ENCODE measurements at places on chromosomes 2 and 18. TPM values are rescaled to one million over a fixed set of nuclear protein-coding genes. Genes with fewer than 3 reads are reported as not detected.
A peak's percentile ranks its signal among the peaks of the same experiment; 100 is the strongest.

Gene SNORC
- total RNA-seq = 0.53 TPM

Gene PIEZO2
- total RNA-seq = 11.1 TPM

Gene SNED1
- 36.2 TPM for total RNA-seq

Gene TRABD2A
- 5.4 TPM for total RNA-seq

Gene MLPH
- total RNA-seq = 394 TPM

Gene CFAP65
- total RNA-seq = 7.6 TPM

Gene KCNE4
- 1.2 TPM for total RNA-seq

Gene UGT1A7
- total RNA-seq = not detected

DNA sequence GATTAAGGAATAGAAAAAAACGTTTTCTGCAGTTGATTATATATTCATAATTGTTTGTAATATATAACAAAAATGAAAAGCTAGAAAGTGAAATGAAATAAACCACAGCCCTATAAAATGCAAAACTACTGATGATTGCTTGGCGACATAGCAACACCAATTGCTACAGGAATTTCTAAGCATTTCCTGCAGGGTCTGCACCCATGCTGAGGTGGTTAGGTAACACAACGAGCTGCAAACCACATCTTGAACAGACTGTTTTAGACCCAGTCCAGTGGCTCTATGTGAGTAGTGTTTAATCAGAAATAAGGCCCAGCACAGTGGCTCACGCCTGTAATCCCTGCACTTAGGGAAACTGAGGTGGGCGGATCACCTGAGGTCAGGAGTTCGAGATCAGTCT is 17.2 kb upstream of the UGT1A9 start:
- no peaks in the 10 kb centered on the region for H3K36me3 ChIP-seq
- H3K4me3 ChIP-seq = no peak overlapping the region
- no peak overlapping the region for H3K27ac ChIP-seq
- H3K4me1 ChIP-seq = no peaks in the 10 kb centered on the region
- no peaks in the 10 kb centered on the region for H3K27me3 ChIP-seq

DNA sequence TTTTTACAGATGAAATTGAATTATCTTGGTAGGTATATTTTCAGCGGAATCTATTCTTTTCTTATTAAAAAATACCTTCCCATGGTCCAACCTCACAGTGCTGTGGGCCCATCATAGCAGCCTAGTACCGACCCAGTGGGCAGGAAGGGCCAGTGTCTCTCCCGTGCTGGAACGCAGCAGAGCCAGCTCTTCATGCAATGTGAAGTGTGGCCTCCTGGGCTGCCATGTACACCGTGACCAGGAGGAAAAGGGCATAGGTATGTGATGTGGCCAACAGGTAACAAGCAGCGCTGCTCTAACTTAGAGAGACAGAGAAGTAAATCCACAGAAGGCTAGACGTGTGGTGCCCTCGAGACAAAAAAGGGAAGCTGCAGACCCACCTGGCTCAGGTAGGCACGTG is 221.1 kb upstream of the SALL3 start:
- H3K36me3 ChIP-seq = no peaks in the 10 kb centered on the region
- H3K4me3 ChIP-seq = no peak overlapping the region
- no peaks in the 10 kb centered on the region for H3K27me3 ChIP-seq
- DNase-seq = no peak

DNA sequence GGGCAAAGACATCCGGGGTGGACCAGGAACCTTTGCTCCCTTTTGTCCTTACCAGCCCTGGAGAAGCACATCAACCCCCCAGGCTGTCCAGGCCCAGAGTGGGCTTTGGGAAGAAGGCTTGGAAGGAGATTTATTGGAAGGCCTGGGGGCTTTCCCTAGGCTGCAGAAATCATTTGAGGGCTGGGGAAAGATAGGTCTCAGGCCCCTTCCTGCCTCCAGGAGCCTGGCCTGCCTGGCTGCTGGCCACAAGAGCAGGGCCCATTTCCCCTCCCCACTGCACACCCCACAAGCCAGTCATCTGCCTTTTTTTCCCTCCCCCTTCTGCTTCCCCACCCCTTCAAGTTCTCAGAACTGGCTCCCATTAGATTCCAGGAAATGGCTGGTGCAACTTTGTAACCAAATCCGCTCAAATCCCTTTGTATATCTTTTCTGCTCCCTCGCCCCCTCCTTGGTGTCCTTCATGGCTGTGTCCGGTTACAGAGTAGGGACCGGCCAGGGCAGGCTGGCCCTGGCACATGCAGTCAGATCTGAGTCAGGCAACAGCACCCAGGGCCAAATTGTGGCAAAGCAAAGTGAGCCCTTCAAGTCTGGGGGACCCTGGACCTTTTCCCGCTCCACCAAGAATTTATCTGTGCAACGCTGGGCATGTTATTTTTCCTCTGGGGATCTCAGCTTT is 20.8 kb upstream of the TNP1 start:
- no peak overlapping the region for H3K27ac ChIP-seq
- DNase-seq = no peak
- H3K27me3 ChIP-seq = no peaks in the 10 kb centered on the region
- no peaks in the 10 kb centered on the region for H3K4me1 ChIP-seq
- no peaks in the 10 kb centered on the region for H3K36me3 ChIP-seq
- H3K4me3 ChIP-seq = no peak overlapping the region

GRCh38 chr18:34222307-34223163 is 2.2 kb downstream of the NOL4 start:
- H3K27ac ChIP-seq = no peak overlapping the region
- peaks cover 52% of the 10 kb centered on the region for H3K27me3 ChIP-seq
- peak; percentile 47 for DNase-seq

- peak overlapping the region; percentile 72 for H3K27ac ChIP-seq
- DNase-seq = no peak
- peak overlapping the region; percentile 74 for H3K4me3 ChIP-seq
- H3K4me1 ChIP-seq = peaks cover 35% of the 10 kb centered on the region
These were observed 1.4 kb downstream of the DOCK10 start for GRCh38 chr2:225040856-225041206.

- H3K27me3 ChIP-seq = no peaks in the 10 kb centered on the region
- H3K4me3 ChIP-seq = no peak overlapping the region
- H3K27ac ChIP-seq = peak overlapping the region; percentile 86
- peaks cover 32% of the 10 kb centered on the region for H3K4me1 ChIP-seq
- no peak for DNase-seq
- no peaks in the 10 kb centered on the region for H3K36me3 ChIP-seq
These were observed 33.9 kb downstream of the PTPN18 start for GRCh38 chr2:130389783-130390182.

GRCh38 chr18:75400366-75400765 is 27.1 kb downstream of the SMIM21 start:
- no peaks in the 10 kb centered on the region for H3K36me3 ChIP-seq
- H3K27ac ChIP-seq = no peak overlapping the region
- no peak overlapping the region for H3K4me3 ChIP-seq

GRCh38 chr2:45448217-45448616 is 162.8 kb downstream of the SRBD1 start:
- H3K27ac ChIP-seq = no peak overlapping the region
- no peaks in the 10 kb centered on the region for H3K27me3 ChIP-seq
- no peaks in the 10 kb centered on the region for H3K36me3 ChIP-seq
- H3K4me1 ChIP-seq = peaks cover 5% of the 10 kb centered on the region
